OCI-M1 (cell line): ENCODE measurements at places on chromosomes 5 and 9.
A peak's percentile ranks its signal among the peaks of the same experiment; 100 is the strongest.

DNA sequence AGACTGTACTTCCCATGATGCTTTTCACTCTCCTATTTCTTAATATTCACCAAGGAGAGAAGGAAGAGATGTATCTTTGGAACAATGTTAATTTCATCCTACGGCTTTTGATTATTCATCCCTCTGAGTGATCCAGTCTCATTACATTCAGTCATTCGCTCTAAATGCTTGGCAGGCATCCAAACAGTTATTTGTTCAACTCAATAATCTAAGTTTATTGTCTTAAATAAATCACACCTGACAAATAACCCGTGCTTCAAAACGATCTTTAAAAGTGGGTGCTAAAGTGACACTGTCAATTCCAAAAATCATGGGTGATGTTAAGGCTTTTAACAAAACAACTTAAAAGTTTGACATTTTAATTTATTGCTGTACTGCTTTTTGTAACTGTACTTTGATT is 233.1 kb downstream of the RASEF start:
- no peak for DNase-seq

DNA sequence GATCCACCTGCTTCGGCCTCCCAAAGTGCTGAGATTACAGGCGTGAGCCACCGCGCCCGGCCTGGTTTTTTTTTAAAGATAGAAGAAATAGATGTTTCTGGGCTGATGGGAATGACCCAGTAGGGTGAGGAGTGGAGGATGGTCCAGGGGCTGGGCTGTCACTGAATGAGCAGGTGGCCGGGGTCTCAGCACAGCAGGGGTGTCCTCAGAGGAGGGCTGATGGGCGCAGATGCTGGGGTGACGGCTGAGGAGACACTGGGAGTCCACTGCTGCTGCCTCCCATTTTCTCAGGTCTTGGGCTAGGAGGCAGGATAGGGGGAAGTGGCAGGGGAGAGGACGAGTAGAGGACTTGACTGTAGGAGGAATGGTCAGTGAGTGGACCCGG is 2.3 kb upstream of the TOR4A start:
- DNase-seq = no peak

GRCh38 chr5:6319116-6319515 is 59.2 kb downstream of the MED10 start:
- DNase-seq = no peak

DNA sequence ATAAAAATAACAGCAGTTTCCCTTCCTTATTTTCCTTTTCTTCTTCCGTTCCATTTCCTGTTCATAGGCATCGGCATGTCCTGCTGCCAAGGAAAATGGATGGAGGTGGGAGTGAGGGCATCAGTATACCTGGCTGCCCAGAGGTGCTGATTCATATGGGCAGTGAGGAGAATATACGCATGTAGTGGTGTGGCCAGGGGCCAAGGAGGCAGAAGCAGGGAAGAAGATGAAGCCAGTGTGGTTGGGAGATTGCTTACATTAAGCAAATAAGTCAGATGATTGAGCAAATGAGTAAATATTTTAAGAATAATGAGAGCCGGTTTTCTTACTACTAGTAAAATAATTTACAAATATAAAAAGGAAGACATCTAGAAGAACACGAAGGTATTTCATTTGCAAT is 344.9 kb upstream of the PAPPA start:
- no peak for DNase-seq

GRCh38 chr9:89541798-89542197 is 43.9 kb upstream of the SEMA4D start:
- DNase-seq = no peak

- DNase-seq = no peak
Observed at GRCh38 chr9:126475933-126476555, 137.7 kb upstream of the LMX1B start.

DNA sequence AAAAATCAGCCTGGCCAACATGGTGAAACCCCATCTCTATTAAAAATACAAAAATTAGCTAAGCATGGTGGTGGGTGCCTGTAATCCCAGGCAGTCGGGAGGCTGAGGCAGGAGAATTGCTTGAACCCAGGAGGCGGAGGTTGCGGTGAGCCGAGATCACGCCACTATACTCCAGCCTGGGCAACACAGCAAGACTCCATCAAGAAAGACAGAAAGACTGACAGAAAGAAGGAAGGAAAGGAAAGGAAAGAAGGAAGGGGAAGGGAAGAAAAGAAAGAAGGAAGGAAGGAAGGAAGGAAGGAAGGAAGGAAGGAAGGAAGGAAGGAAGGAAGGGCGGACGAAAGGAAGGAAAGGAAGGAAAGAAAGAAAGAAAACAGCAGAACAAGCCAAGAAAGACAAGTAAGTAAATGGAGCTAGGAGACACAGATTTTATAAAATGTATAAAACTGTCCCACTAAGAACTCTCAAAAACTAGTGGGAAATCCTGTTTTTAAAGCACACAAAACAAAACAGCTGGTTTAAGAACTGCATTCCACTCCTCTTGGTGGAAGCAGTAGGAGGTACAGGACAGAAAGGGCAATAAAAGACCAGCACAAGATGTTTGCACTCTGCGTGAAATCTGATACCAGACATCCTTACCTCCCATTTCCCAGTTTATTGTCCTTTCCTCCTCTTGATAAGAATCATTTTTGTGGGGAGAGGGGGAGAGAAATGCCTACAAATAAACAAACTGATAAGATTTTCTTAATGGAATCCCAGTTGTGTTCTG is 46.7 kb downstream of the MYO10 start:
- DNase-seq = no peak

DNA sequence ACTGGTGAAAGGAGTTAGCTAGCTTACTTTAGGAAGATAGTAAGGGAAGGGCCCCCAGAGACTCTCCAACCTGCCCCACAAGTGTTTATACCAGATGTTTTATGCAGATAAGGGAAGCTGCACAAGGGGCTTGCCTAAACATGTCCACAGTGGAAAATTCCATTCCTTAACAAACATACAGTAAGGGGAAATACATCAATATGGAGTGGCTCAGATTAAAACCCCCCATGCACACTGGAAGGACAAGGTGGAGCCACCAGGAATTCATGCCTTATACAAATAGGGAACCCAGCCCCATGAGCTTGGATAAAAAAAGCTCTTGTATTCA is 106.3 kb upstream of the GPBP1 start:
- DNase-seq = peak; percentile 63

GRCh38 chr9:90308691-90309090 is 333.9 kb downstream of the DIRAS2 start:
- DNase-seq = no peak

- no peak for DNase-seq
Observed at GRCh38 chr5:7871653-7872052, 2.7 kb downstream of the MTRR start.

GRCh38 chr9:83588256-83588655 is 34.7 kb upstream of the IDNK start:
- peak; percentile 15 for DNase-seq

DNA sequence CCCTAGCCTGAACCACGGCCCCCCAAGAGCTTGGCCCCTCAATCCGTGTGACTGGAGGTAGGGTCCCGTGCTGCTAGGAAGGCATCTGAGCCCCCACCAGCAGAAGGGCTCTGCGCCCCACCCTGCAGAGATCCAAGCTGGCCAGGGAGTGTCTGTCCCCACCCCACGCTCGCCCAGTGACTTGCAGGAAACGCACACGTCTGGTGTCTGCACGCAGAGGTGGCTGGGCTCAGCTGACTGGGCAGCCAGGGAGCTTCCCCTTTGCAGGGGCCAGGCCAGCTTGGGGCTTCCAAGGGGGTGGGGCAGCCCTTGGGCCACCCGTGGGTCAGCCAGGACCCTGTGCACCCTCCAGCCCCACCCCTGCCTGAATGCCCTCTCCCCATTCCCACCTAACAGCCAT is 24.3 kb downstream of the NOTCH1 start:
- DNase-seq = peak; percentile 20

DNA sequence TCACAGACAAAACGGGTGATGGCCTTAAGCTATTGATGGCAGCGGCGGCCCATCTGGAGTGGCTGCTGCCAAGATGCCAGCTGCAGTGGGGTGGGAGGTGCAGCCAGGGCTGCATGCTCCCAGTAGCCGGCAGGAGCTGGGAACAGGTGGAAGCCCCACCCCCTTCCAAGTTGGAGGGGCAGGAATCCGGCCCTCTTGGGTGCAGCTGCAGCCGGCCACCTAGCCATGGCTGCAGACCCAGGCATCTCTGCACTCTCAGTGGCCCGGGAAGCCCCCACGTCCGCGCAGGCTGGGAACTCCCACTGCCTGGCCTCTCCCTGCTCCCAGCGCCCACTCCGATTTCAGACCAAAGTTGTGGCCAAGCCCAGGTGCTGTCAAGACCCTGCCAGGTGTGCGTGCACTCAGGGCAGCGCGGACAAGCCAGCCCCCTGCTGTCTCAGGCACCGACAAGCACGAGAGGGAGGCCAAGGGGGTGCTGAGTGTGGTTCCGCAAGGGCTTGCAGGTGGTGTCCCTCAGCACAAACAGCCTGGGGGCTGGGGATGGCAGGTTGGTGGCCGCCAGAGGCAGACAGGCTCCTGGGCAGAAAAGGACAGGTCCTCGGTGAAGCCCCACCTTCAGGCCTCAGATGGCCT is 115.1 kb upstream of the TSLP start:
- no peak for DNase-seq

- DNase-seq = no peak
Observed at GRCh38 chr5:1402611-1403255, 42.5 kb downstream of the SLC6A3 start.
